ENCODE measurements at places on chromosomes 5 and 9.

DNA sequence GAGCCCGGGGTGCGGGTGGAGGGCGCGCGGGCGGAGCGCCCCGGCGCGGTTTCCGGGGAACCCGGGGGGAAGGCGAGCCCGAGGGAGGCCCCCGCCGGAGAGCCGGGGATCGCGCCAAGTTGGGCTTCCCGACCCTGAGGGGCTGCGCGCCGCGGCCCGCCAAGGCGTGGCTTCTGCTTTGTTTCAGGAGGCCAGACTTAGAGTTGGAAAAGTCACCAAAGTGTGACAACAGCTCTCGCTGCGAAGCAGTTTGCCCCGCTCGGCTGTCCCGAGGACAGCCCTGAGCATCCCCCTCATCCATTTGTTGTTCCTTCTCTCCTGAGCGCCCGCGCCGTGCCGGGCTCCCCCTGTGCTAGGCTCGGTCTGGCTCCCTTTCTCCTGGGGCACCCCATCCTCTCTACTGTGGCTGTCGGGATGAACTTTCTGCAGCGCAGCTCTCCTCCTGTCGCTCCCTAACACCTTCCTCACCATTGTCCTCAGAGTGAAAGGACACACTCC lies 410 bp downstream of the GLIPR2 start:
- no peak for DNase-seq

DNA sequence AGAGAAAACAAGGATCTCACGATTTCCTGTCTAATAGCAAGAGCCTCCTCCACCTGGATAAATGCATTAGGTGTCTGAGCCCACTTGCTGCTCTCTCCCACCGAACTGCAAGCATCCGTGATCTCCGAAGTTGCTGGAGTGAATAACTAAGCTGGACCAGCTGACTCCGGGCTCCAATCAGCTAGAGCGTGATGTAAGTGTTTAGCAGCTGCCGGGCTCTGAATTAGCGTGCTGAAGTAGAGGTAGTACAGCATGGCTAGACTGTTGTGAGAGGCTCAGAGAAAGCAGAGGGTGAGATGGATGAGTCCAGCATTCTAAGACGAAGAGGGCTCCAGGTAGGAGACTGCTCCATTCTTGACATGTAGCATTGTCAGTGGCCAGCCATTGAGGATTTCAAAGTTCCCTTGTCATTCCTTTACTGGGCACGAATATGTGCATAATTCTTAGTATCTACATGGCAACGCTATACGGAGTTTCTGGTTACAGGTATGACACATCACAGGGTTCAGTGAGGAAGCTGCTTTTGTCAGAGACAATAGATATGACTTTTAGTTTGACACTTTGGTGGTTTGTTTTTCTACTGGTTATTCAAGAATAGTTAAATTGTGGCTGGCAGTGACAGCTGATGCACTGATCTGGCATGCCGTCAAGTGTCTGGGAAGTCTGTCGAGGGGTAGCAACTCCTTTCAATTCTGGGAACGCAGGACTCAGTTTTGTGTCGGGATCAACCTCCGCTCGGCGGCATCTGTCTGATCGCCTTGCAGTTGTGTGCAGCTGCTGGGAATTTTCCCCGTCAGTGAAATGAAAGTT lies 232.6 kb downstream of the MAST4 start:
- peak; percentile 40 for DNase-seq

DNA sequence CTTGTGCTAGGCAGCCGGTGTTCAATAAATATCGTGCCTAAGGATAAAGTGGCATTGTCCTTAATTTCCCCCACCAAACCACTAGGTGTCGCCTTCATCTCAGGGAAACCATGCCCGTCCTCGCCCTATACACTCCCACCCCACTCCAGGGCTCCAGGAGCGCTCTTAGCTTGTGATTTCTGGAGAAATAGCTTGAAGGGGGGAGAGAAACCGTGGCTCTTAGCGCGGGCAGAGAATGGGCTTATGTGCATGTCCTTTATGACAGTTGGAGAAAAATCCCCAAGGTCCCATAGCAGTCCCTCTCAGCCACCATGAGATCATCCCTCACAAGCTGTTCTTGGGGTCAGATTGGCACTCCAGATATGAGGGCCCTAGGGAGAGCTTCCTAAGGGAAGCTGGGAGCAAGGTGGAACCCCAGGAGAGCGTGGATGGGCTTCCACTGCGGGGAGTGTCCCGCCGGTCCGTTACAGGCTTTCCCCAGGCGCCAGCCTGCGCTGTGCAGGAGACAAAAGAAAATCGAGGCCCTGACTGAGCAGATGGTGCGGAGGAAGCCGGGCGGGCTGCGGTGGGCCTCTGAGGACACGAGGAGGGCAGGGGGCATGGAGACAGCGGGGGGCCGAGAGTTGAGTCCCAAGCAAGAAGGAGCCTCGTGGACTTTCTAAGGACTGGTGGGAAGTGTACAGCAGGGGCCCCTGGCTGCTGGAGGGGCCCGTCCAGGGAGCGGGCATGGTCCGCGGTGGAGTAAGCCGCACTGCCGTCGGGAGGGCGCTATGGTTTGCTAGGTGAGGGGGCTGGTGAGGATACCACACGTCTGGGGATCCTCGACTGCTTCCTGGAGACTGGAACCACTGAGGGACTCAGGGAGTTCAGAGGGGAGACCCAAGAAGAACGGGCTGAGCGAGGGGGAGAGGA lies 750 bp upstream of the NPR2 start:
- DNase-seq, result peak; percentile 82

- DNase-seq, result no peak
Measured at GRCh38 chr5:174172152-174172551, 126.6 kb downstream of the NSG2 start.

GRCh38 chr9:131092548-131093440 lies 3.5 kb upstream of the AIF1L start:
- DNase-seq, result no peak

DNA sequence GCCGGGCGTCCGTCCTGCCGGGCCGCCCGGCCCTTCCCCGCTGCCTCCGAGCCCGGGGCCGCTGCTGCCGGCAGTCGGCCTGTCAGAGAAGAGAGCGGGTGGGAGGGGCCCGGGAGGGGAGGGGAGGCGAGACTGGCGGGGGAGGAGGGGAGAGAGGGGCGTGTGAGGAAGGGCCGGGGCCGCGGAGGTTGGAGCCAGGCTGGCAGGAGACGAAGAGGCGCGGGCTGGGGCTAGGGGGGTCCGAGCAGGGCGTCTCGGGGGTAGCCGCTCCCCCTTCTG lies 570 bp downstream of the CREBRF start:
- no peak for DNase-seq

DNA sequence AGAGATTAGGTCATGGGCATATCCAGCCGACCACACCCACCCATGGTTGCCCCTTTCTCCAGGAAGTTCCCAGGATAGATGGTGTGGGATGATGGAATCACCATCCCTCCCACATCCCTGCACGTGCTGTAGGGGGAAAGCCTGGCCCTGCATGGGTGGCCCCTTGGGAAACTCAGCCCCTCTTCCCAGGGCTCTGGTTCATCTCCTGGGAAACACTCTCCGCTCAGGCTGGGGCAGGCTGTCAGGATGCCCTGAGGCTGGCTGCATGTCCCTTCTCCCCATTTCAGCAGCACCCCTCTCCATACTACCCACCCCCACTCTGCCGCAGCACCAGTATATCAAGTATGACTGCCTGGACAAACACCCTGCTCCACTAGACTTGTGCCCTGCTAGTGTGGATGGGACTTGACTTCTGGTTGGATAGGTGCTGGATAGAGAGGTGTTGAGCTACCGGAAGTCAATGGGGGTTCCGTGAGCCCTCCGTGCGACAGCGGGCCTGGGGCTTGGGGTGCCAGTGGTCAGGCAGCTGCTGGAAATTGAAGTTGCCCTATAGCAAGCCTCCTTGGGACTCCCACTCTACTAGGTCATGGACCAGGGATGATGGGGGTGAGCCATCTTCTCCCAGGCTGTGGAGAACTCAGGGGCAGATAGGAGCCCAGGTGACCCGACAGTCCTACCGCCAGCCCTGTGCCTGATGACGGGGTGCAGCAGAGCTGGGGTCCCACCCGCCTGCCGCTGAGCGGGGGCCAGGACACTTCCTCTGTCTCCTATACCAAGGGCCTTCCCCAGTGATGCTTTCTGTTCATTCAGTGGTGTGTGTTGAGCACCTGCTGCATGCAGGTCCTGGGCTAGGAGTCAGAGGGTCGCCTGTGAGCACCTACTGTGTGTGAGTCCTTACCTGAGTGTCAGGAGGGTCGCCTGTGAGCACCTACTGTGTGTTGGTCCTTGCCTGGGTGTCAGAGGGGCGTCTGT lies 69.4 kb upstream of the COL5A1 start:
- no peak for DNase-seq

DNA sequence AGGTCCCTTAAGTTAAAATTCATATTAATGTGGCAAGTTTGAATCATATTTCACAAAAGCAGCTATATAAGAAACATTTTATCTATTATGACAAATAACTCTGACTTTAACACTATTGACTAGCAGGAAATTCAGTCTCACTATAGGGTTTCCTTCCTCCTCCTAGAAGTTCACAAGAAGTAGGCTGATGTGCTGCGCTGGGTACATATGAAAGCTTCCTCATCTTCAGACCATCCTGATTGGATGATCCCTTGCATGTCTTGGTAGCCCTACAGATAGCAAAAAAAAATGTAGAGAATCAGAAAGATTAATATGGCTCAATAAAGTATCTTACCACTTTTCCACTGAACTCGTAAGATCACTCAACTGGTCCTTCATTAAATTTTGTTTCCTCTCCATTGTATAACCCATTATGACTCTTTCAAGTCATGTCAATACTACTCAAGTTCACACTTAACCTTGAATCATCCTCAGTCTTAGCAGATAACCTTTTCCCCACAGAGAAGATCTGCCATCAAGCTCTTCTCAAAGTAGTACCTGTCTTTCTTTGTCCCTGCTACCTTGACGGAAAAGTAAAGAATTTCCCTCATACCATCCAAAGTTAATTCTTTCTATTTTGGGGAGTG lies 11.5 kb upstream of the PSIP1 start:
- no peak for DNase-seq

DNA sequence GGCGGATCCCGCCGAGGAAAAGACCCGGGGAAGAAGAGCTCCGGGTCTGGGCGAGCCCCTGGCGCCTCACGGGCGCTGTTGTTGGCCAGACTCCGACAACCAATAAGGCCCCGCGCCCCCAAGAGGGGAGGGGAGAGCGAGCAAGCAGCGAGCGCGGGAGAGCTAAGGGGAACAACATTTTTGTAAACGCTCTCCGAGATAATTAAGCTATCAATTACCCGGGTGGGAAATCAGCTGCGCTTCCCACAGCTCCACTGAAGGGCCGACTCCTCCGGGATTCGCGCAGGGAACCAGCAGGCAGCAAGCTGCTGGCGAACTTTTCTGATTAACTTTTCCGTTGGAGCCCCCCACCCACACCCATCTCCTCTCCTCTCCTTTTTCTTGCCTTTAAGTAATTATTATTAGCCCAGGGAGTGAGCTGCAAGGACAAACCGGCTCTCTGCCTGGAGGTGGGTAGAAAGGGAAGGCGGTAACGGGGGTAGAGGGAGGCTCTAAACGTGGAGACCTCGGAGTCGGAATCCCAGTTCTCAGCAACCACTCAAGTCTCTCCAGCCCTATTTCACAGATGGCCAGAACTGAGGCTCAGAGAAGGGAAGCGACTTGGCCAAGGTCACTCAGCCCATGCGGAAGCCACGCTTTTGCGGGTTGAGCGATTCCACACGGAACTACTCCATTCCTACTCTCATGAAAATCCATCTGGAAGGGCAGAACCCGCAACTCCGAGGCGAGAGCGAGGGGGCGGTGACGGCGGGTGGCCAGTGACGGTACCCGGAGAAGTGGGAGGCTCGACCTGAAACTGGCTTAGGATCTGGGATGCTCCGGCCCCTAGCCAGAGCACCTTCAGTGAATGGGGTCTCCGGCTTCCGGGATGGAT lies 1.3 kb downstream of the ASTN2 start:
- DNase-seq, result no peak

- DNase-seq, result no peak
Measured at GRCh38 chr5:169911448-169912212, 68.7 kb downstream of the INSYN2B start.

DNA sequence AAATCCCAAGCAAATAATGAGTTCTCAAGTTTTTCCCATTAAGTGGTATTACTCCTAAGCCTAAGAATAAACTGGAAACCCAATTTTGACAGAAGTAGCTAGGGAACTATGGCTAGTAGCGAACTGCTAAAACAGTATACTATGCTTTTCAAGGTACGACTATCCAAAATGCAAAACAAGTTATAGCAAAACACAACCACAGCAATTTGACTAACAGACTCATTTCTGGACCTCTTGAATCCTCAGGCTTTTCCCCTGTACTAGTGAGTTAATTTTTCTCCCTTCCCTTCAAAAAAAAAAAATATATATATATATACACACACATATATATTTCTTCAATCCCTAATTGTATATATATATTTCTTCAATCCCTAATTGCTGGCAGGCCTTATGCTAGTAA lies 7.3 kb downstream of the FBXW11 start:
- no peak for DNase-seq

GRCh38 chr5:97297704-97298091 lies 114.7 kb upstream of the RIOK2 start:
- no peak for DNase-seq

- no peak for DNase-seq
Measured at GRCh38 chr9:6184749-6185645, 30.6 kb upstream of the IL33 start.

DNA sequence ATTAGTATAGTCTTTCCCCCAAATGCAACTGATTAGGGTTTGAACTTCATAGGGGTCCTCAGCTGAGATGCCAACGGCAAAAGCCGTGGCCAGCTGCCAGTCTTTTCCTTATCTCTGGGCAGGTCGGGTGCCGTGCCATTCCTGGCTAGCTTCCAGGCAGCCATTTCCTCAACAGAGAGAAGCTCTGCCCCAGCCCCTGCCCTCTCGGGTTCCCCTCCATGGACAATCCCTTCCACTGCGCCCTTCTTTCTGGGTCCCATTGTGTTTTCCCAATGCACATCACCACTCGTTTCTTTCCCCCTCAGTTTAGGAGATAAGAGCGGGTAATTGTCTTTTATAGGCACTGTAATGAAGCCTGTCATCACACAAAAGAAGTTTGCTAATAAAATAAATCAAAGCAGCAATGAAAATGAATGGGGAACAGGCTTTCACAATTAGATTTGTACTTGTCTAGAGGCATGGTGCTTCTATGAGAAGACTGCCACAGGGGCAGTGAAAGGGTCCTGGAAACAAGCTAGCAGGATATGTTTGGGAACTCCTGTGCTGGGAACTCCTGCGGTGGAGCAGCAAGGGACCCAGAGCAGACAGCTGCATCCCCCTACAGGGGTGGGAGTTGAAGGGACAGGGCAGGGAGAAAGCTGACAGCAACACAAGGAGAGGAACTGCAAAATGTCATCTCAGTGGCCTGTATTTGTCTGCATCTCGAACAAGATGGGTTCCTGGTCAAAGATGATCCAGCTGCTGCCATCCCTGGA lies 48.0 kb upstream of the SAP30L start:
- peak; percentile 91 for DNase-seq

DNA sequence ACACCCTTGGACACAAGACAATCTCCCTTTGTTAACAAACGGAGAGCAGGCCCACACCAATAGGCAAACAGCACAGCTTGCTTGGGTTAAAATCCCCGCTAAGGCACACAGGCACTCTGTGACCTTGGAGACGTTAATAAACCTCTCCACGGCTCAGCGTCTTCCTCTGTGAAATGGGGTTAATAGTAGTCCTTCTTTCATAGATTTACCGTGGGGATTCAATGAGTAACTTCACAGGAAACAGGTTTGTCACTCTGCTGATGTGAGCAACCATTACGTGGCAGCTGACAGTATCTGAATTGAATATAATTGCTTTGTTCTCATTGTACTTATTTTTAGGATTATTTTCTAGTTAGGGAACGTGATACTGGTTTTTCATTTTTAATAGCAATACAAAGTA lies 65.2 kb upstream of the ADRA1B start:
- no peak for DNase-seq

- DNase-seq, result no peak
Measured at GRCh38 chr9:88923092-88923491, 68.2 kb upstream of the S1PR3 start.
